Stimulated activated CD8-positive, alpha-beta memory T cell treated with anti-CD3 and anti-CD28 coated beads, Interleukin-2, amount 100 ng/mL, for 1 hour (primary cell): ENCODE measurements at places on chromosomes 2 and 18.

DNA sequence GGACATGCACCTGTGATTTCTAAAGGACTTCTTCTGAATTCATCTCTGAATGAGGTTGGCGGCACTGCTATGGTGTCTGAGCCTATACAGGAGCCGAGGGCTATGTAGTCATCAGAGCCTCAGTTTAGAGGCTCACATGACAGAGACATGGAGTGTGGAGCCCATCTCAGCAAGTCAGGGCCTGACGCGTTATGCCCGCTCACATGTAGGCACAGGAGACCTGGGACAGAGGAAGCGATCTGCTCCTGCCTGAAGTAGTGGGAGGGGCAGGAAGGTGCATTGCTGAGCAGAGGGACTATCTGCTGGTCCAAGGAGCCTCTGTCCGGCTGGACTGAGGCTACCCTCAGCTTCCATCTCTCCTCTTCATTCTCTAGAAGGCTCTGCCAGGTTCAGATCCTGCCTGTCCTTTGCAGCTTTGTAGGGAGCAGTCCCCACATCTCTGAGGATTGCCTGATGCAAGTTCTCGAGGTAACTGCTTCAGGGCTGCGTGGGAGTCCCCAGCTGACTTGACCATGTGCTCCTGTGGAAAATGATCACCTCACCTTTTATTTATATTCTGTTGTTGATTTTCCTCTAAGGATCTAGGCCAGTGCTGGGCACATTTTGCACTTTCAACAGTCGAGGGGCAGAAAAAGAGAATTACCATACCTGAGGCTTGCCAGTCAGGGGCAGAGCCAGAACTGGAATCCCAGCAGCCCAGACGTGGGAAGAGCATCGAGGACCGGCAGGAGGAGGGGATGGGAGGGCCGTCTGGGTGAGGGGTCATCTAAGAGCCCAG, 16.6 kb downstream of the KLHL29 start:
- no peak for DNase-seq

- DNase-seq: no peak
Measured at GRCh38 chr2:211035548-211036185, 479.3 kb downstream of the CPS1 start.

- DNase-seq: no peak
Measured at GRCh38 chr2:219636144-219636915, 8.9 kb downstream of the SLC4A3 start.

DNA sequence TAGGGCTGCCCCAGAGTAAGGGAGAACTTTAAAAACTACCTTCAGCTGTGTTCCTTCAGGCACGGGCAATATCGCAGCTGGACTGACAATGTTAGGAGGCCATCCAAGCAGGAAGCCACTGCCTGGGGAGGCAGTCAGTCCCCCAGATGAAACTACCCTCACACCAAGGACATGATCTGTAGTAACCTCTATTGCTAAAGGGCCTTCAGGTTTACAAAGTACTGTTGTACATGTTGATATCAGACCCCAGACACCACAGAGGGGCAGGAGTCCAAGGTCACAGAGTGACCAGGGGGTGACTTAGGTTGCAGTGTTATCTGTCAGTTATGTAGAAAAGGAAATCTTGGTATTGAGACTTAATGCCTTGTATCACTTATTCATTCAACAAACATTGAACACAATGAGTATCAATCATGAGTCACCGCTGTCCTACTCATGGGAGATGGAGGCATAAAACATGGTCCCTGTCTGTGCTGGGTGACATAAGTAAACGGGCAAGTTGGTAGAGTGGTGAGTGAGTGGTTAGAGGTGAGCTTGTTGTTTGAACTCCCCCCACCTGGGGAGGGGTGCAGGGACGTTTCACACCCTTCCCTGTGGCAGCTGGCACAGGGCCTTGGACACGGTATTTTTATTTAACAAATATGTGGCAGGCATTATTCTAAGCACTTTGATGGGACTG, 7.1 kb downstream of the CABLES1 start:
- no peak for DNase-seq

- no peak for DNase-seq
Measured at GRCh38 chr18:75958683-75959082, 531.2 kb upstream of the SMIM21 start.
